ENCODE measurements at places on chromosomes 12 and 14.

- DNase-seq, result peak; percentile 50
Measured at GRCh38 chr12:92505254-92506231, 197.2 kb upstream of the PLEKHG7 start.

- DNase-seq, result no peak
Measured at GRCh38 chr14:77844802-77845201, 44.9 kb downstream of the ADCK1 start.

DNA sequence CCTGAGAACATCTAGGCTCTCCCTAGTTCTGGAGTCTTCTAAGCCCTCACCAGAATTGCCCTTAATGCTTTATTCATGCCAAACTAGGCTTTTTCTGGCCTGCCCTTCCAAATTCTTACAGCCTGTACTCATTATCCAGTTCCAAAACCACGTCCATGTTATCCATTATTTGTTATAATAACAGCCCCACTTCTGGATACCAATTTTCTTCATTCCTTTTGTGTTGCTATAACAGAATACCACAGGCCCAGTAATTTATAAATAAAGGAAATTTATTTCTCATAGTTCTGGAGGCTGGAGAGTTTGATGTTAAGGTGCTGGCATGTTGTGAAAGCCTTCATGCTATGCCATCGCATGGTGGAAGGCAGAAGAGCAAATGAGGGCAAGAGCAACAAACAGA is 68.0 kb upstream of the AMIGO2 start:
- no peak for DNase-seq

- DNase-seq, result no peak
Measured at GRCh38 chr12:131882804-131883520, 11.5 kb upstream of the ULK1 start.

DNA sequence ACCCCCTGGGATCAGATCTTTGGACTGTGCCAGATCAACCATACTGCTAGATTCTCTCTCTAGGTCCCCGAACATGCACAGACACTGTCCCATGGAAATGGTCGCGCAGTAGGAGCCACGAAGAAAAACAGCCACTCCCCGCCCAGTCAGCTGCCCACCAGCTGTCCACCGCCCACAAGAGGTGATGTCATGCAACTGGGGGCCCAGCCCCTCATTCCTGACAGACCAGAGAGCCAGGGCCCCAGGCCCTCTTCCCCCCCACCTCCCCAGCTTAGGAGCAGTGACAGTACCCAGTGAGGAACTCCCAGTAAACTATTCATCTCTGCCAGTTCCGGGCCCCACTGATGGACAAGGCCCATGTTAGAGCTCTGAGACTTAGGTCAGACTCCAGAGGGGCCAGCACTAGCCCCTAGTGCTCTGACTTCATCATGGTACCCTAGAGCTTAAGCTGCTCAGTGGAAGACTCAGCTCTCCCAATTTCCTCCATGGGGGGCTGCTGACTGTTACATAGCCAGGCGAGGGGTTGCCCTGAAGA is 3.7 kb upstream of the TAMALIN start:
- no peak for DNase-seq

- peak; percentile 39 for DNase-seq
Measured at GRCh38 chr12:10701131-10701681, 21.9 kb downstream of the YBX3 start.

- DNase-seq, result no peak
Measured at GRCh38 chr12:40393026-40393425, 168.2 kb downstream of the LRRK2 start.

GRCh38 chr12:65279369-65280112 is 1.1 kb downstream of the MSRB3 start:
- DNase-seq, result no peak

GRCh38 chr14:34926552-34926951 is 51.4 kb upstream of the BAZ1A start:
- DNase-seq, result no peak

DNA sequence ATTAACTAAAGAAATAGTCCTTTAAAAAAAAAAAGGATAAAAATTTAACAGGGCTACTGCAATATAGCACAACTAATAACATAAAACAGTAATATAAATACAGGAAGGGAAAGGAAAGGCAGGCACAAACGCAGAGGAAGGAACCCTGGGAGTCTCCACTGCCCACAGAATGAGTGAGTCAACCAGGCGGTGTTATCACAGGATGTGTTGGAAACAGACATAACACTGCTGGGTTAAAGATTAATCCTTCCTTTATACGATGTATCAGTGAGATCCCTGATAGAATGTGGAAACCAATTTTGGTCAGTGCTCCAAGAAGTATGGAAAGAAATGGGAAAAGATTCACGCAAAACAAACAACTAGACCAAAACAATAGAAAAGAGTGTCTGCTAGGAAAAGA is 47.9 kb downstream of the FGD6 start:
- no peak for DNase-seq

DNA sequence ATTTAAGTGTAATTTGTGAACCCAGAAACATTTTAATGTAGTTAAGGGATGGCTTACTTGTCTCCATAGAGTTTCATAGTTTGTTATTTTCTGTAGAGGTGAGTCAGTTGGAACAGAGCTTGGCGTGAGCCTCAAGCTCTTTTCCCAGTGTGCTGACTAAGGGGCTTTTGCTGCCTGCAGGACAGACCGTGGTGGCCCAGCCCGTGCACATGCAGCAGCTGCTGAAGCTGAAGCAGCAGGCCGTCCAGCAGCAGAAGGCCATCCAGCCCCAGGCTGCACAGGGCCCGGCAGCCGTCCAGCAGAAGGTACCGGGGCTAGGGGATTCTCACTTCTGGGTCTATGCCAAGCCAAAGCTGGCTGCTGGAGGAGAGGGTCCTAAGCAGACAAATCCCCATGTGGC is 76.9 kb downstream of the DDX51 start:
- no peak for DNase-seq

DNA sequence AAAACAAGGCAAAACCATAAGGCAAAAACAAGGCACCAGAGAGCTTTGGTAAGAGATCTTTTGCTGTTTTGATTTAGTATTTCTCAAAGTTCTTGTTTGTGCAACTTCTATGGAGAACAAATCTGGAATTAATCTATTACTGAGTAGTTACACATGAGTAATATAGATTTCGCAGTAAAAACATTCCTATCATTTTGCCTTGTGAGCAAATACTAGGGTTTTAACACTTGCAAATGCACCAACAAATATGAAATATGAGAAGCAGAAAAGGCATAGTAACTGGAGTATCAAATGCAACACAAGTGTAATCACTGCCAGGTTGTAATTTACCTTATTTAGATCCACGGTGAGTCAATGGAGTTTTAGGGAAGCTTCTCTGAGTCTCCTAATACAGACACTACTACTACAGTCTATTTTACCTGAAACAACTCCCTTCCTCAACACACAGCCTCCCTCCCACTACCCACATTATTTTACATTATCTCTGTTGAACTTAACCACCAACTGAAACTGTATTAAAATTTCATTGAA is 324.1 kb downstream of the FLRT2 start:
- DNase-seq, result no peak

- DNase-seq, result no peak
Measured at GRCh38 chr12:122795807-122796206, 21.4 kb downstream of the CCDC62 start.

- DNase-seq, result no peak
Measured at GRCh38 chr12:124419292-124420040, 124.6 kb downstream of the RFLNA start.

DNA sequence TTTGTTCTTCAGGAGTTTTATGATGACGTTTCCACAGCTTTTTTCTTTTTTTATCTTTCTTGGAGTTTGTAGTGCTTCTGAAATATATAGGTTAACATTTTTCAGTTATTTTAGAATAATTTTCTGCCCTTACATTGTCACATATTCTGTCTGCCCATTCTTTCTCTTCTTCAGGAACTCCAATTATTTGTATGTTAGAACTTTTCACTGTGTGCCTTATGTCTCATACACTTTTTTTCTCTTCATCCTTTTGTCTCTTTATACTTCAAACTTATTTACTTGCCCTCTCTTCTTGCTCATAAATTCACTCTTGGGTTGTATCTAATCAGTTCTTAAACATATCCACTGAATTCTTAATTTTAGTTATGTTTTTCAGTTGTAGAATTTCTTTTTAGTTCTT is 105.3 kb downstream of the ARID2 start:
- no peak for DNase-seq

GRCh38 chr14:103019826-103020225 is 37.5 kb downstream of the CDC42BPB start:
- DNase-seq, result no peak

DNA sequence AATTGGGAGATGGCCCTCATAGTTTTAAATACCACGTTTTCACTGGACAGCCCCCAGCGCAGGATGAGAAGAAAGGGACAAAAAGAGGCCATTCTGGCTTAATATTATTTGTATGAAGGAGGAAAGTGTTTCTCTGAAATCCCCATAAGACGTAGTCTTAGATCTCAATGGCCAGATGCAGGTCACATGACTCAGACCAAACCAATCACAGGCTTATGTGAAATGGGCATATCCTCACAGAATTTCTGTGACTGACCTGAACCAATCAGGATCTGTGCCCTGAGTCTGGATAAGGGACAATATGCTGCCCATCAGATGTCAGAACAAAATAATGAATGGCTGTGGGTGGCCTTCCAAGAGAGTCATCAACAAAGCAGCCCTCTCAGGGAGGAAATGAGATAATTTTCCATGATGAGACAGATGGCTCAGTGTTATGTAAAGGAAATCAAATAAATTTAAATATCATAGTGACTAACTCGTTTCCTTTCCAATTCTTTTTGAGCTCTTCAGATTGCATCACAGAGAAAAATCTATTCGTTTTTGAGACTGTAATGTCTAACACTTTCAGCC is 1009.5 kb upstream of the TMEM132C start:
- no peak for DNase-seq

DNA sequence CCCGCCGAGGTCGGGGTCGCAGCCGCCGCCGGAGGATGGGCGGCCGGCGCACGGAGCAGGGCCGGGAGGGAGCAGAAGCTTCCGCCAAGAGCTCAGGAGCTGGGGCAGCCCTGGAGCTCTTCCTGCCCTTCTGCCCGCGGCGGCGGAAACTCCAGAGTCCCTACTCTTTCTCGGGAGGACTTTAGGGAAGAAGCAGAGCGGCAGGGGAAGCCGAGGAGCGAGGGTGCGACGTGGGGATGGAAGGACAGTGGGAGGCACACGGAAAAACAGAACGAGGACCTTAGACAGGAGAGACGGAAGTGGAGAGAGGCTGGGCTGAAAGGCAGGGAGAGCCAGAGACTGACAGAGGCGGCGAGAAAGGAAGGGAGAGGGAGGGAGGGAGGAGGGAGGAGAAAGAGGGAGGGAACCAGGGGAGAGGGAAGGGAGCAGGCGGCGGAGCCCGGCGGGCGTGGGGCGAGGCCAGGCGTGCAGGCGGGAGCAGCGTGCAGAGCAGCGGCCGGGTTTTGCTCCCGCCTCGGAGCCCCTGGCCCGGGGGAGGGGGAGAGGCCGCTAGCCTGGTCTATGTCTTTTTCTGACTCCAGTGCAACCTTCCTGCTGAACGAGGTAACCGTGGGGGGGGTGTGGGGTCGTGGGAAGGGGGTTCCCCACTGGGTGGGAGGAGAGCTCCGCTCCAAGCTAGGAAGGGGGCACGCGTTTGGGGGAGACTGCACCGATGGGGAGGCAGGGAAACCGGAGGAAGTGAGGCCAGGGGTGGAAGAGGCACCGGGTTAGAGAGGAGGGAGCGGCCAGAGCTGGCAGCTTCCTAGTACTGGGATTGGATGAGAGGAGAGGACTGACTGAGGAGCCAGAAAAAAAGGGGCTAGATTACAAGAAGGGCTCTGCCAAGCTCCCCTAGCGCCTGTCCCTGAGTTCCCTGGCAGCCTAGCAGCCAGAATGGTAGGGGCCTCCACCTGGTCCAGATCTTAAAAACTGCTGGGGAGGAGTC is 2.9 kb upstream of the CACNB3 start:
- DNase-seq, result peak; percentile 68
